ENCODE measurements at places on chromosomes 1 and 21.
A peak's percentile ranks its signal among the peaks of the same experiment; 100 is the strongest.

DNA sequence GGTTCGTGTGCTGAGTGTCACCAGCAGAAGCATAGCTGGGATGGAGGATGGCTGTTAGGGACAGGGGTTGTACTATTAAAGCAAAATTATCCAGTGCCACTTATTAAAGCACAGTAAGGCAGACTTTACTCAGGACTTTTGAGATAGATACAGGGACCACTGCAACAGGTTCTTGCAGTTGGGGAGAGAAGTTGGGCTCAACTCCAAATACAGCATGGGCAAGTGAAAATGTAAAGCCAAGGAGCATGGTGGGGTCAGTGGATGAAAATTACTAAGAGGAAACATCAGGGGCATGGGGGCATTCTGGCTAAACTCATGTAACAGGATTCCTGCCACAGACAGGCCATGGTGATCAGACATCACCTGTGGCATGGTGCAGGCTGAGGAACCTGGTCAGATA lies 15.0 kb upstream of the REN start:
- DNase-seq: no peak

DNA sequence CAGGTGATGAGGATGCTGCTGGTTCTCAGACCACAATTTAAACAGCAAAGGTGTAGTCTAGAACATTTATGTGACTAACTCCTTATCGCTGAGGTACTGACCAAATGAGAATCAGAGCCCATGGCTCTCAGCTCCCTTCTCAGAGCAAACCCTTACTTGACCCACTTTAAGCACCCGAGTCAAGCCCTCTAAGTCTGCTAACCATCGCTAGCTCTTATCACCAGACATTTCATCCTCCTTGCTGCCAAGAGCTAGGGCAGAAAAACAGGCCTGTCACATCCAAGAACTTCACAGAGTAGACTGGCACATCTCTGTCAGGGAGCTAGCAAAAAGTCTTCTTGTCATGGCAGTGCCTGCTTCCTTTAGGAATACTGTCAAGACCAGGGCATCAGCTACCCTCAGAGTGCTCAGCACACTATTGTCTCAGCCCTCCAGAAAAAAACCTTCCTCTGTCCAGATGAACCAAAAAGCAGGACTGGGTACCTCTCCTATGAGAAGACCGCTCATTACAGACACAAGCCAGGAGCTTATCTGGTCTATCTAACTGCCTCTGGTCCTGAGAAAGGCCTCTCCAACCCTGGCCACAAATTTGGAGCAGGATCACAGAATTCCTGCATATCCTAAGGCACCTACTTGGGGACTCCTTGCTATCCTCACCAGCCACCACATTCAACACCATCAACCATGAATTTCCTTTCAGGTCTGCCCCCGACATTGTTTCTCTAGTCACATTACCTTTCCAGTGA lies 26.2 kb downstream of the ERI3 start:
- no peak for DNase-seq

- no peak for DNase-seq
Measured at GRCh38 chr1:40758578-40759343, 24.8 kb upstream of the KCNQ4 start.

DNA sequence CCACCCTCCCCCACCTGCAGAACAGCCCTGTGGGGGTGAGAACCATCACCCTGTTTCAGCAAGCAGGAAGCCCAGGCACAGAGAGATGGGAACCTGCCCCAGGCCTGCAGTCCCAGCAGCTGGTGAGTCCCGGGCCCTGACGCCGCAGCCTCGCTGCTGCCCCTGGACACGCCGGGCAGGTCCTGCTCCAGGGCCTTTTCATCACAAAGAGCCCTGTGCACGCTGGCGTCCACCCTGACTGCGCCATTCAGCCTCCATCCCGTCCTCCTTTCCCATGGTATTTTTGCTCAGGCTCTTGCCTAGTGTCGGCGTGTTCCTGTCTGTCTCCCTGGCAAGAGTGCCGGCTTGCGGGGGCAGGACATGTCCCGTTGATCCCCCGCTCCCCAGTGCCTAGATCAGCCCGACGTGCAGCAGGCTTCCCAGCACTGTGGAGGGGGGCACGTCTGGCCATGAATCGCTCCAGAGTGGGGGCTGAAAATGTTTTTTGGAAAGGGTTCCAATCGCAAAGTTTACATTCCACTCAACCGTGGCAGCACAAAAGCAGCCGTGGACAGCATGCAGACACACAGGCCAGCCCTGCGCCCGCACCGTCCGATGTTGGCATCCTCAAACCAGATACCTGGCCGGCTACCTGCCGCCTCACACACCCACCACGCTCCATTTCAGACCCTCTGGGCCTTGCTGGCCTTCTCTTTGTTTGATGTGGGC lies 6.3 kb upstream of the TTC34 start:
- peak; percentile 1 for DNase-seq

- DNase-seq: no peak
Measured at GRCh38 chr1:181768211-181768929, 285.1 kb downstream of the CACNA1E start.

DNA sequence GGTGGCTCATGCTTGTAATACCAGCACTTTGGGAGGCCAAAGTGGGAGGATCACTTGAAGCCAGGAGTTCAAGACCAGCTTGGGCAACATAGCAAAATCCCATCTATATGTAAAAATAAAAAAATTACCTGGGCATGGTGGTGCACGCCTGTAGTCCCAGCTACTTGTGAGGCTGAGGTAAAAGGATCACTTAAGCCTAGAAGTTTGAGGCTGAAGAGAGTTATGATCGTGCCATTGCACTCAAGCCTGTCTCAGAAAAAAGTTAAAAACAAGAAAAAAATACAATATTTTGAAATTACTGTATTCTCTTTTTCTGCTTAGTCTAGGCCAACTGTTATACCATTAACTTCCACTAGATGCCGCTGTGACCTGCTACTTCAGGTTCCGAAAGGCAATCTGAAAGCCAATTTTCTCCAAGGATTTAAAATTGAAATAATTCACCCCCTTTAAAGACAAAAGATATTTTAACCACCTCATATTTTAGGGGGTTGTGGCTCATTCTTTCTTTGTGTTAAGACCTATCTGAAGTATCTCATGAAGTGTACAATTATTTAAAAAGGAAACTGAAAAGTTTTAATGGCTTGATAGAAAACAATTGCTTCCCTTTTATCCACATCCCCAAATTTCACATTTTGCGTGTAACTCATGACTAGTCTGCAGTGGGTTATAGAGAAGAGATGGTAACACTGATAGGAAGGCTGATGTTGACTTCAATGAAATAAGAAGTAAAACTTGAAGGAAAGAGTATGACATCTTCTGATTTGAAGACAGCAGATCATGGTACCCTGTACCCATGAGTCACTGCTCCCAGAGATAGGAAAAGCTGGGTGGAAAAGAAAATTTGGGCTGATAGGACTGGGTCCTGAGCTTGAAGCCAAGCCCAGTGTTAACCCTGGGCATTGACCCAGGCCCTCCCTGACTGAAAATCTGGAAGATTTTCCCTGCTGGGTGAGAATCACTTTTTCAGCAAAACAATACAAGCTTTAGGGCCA lies 24.4 kb upstream of the CLDN14 start:
- peak; percentile 54 for DNase-seq
